Parietal lobe (tissue), 2 donors: ENCODE measurements at places on chromosomes 7 and 10. TPM values are rescaled to one million over a fixed set of nuclear protein-coding genes. Genes with fewer than 3 reads are reported as not detected.

The GDF10 gene
- total RNA-seq: 6.3 TPM

The ANKRD2 gene
- not detected for total RNA-seq

The TAS2R40 gene
- total RNA-seq: not detected

The SSBP1 gene
- 86.7 TPM for total RNA-seq

The MYL10 gene
- total RNA-seq: not detected

The GRIFIN gene
- not detected for total RNA-seq

The XRCC2 gene
- 6.9 TPM for total RNA-seq

The PKD2L1 gene
- not detected for total RNA-seq

The ERVW-1 gene
- not detected for total RNA-seq

The TAS2R41 gene
- total RNA-seq: not detected

The WDR86 gene
- total RNA-seq: 121 TPM

The CREB5 gene
- total RNA-seq: 22.8 TPM

The PLOD3 gene
- 22.2 TPM for total RNA-seq

The NSUN6 gene
- 61.0 TPM for total RNA-seq

The KLF14 gene
- not detected for total RNA-seq

The PDZD7 gene
- 12.5 TPM for total RNA-seq
